Colonic mucosa (tissue), 4 donors: ENCODE measurements at places on chromosomes 1 and 21.
A peak's percentile ranks its signal among the peaks of the same experiment; 100 is the strongest.

GRCh38 chr21:16589006-16589898 is 859.5 kb downstream of the USP25 start:
- no peak for DNase-seq

GRCh38 chr1:63960326-63960725 is 186.5 kb downstream of the ROR1 start:
- DNase-seq, result no peak

DNA sequence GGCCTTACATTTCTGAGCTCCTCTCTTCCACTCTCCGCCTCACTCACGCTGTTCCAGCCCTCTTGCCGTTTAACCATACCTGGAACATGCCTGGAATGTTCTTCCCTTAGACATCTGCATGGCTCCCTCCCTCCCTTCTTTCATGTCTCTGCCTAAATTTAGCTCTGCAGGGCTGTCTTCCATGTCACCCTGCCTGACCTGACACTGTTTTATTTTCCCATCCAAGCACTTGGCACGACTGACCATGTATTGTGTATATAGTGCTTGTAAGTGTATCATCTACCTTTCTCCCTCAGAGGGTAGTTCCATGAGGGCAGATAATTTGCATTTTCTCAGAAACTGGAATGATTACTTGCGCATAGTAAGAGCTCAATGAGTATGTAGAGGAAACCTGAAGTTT is 47.3 kb downstream of the ST6GALNAC3 start:
- no peak for DNase-seq

- no peak for DNase-seq
Measured at GRCh38 chr1:165383067-165383466, 26.6 kb upstream of the LMX1A start.

DNA sequence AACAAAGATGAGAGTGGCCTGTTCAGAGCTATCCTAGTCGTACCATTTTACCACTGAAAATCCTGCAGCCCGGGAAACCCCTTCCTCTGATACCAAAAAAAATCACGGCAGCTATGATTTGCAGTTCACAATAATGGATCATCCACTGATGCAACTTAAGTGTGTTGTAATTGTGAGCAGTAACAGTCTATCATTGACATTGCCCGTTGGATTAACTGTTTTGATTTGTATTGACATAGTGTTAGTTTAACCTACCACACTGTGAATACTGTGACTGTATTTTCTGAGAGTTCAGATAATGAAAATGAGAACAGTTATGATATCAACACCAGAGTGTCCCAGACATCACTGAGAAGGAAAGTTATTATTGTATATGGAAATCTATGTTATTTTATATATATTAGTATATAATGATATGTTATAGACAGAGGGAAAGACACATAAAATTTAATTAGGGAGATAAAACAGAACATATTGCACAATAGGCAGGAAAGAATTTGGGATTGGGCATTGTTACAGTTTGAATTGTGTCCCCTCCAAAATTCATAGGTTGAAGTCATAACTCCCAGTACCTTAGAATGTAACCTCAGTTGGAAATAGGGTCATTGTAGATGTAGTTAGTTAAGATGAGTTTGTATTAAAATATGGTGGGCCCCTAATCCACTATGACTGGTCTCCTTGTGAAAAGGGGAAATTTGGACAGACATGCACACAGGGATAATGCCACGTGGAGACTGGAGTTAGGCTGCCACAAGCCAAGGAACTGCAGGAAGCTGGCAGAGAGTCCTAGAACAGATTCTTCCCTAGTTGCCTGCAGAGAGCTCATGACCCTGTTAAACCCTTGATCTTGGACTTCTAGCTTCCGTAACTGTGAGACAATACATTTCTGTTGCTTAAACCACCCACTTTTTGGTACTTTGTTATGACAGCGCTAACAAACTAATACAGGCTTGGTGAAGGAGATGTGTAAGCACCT is 54.4 kb downstream of the TLCD4 start:
- DNase-seq, result no peak

DNA sequence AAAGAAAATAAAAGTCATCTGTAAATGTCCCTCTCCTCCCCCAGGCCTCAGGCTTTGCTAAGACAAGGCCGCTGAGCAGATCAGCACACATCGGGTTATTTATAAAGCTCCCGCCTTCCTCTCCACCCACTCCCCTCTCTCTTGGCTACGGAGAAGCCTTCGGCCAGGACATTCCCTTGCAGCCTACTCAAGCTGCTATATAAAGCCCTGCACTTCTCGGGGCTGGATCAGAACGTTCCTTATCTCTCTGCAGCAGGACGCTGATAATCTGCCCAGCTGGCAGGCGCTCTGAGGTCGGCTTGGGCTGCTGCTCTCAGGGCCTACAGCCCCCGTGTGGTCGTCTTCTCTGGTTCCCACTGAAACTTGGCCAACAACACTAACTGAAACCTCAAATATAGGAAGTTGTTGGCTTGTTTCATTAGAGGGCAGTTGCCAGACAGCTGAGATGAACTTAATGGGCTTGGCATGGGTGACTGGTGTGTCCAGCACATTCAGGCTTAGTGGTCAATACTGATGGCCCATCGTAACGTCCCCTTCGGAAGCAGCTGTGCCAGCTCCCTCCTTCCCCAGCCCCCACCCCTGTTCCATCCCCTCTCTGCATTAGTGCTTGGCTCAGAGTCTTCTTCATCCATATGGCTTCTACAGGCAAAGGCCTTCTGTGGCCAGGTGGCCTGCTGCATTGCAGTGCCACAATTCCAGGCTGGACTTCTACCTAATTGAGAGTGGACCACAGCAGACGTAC is 64.6 kb downstream of the IER5 start:
- DNase-seq, result peak; percentile 56

DNA sequence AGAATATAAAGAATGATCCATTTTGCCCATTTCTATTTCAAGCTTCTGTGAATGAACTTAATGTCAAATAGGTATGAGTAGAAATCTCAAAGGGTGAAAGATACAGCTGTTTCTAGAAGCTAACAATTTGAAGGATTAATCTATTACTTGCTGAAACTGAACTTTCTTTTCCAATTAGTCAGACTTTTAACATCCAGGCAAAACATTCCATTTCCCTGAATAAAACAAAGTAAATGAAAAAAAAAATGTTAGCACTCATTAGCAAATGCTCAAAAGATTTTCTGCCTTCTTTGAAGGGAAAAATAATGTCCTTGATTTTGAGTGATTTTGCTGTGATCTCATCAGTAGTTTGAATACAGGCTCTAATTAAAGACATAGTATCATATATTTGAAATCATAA is 447.6 kb upstream of the PRMT6 start:
- no peak for DNase-seq

- DNase-seq, result no peak
Measured at GRCh38 chr1:34925730-34926129, 3.7 kb downstream of the DLGAP3 start.
